Panc1 (cell line): ENCODE measurements at places on chromosomes 2 and 18. TPM values are rescaled to one million over a fixed set of nuclear protein-coding genes. Genes with fewer than 3 reads are reported as not detected.
A peak's percentile ranks its signal among the peaks of the same experiment; 100 is the strongest.

GRCh38 chr18:65990174-65990690 is 239.4 kb downstream of the CDH7 start:
- H3K27ac ChIP-seq, result no peak overlapping the region
- no peaks in the 10 kb centered on the region for H3K36me3 ChIP-seq
- no peak for DNase-seq
- H3K4me3 ChIP-seq, result no peak overlapping the region
- no peaks in the 10 kb centered on the region for H3K4me1 ChIP-seq

DNA sequence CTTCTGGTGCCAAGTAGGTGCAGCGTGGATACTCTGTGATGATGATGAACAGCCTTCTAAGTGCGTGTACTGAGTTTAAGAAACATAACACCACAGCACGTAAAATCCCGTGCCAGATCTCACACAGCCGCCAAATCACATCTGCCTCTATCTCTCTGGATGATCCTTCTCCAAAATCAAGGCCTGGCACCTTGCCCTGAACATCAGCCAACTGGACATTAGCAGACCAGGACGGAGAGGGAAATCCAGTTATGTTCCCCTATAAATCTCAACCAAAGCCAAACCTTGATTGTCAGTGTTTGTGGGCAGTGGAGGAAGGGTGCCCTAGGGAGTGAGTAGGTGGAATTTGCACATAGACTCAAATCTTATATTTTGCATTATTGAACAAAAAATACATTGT is 164.3 kb downstream of the MIB1 start:
- no peaks in the 10 kb centered on the region for H3K36me3 ChIP-seq
- no peak overlapping the region for H3K27ac ChIP-seq
- H3K4me3 ChIP-seq, result no peak overlapping the region
- DNase-seq, result no peak

DNA sequence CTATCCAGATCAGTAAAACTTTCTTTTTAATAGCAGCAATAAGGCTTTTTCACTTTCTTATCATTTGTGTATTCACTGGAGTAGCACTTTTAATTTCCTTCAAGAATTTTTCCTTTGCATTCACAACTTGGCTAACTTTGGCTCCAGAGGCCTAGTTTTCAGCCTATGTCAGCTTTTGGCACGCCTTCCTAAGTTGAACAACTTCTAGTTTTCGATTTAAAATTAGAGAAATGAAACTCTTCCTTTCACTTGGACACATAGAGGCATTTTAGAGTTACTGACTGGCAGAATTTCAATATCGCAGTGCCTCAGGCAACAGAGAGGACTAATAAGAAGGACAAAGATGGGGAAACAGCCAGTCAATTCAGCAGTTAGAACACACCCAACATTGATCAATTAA is 577.4 kb downstream of the DSC3 start:
- no peaks in the 10 kb centered on the region for H3K4me1 ChIP-seq
- no peak overlapping the region for H3K27ac ChIP-seq
- no peak overlapping the region for H3K4me3 ChIP-seq
- no peaks in the 10 kb centered on the region for H3K27me3 ChIP-seq
- no peak for DNase-seq

- no peak overlapping the region for H3K27ac ChIP-seq
- no peak for DNase-seq
- H3K4me3 ChIP-seq, result no peak overlapping the region
Measured at GRCh38 chr2:637804-638203, 39.4 kb downstream of the TMEM18 start.

- H3K4me1 ChIP-seq, result peaks cover 9% of the 10 kb centered on the region; the same call in 1 of the 2 replicates
- no peaks in the 10 kb centered on the region; the same call in 1 of the 2 replicates for H3K36me3 ChIP-seq
- peak overlapping the region; percentile 81 for H3K4me3 ChIP-seq
- no peaks in the 10 kb centered on the region for H3K27me3 ChIP-seq
- no peak for DNase-seq
Measured at GRCh38 chr2:176268976-176269318, 295 bp upstream of the MTX2 start.

The TMEM17 gene
- total RNA-seq, result 4.1 TPM

The THSD7B gene
- total RNA-seq, result not detected

The KCNJ13 gene
- total RNA-seq, result 1.1 TPM
